Activated naive CD4-positive, alpha-beta T cell (primary cell): ENCODE measurements at places on chromosomes 2 and 18.

- no peak for DNase-seq
These were observed 2.1 kb downstream of the STK39 start for GRCh38 chr2:168245074-168245825.

GRCh38 chr2:34308140-34308539 lies 709.0 kb upstream of the FAM98A start:
- no peak for DNase-seq

GRCh38 chr2:233692648-233693047 lies at the start of gene UGT1A6:
Gene UGT1A6, plus strand, starts transcription at chr2:233692890. Its CDS starts 115 bp downstream, at chr2:233693005.
- DNase-seq = no peak

- no peak for DNase-seq
These were observed 204.4 kb downstream of the CCDC102B start for GRCh38 chr18:69002233-69002632.

GRCh38 chr2:186560254-186560653 lies 29.6 kb upstream of the ITGAV start:
- DNase-seq = no peak

DNA sequence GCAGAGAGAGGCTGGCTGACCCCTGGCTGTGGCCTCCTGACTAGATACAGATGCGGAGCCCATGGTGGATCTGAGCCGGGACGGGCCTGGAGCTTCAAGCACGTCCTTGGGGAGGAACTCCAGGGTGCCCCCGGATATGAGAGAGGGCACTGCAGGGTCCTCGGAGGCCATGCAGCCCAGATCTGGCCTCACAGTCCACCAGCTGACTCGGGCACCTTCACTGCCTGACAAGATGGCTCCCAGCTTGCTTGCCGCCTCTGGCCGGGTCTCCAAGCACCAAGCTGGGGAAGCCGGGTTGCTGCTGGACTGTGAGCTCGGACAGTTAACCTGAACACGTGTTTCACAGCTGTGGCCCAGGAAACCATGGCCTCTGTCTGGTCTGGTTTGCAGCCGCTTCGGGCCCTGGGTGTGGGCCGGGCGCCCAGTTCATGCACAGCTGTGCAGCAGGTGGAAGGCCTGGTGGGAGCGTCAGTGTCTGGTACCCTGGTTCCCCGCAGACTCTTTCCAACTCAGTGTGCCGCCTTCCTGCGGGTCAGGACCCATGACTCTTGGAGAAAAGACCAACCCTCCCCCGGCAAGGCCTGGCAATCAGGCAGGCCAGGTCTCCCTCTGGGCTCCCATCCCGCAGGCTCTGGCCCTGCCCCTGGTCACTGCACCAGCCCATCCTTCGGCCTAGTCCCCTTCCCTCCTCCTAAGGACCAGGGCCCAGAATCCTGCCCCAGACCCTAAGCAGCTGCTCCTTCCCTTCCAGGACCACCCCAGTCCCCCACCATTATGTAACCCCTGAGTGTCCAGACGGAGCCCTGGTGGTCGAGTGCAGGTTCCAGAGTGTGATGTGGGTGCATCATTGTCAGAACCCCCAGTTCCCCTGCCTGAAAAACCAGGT lies 74.6 kb upstream of the OTOS start:
- no peak for DNase-seq

GRCh38 chr2:188983427-188984064 lies 9.4 kb downstream of the COL3A1 start:
- DNase-seq = no peak

GRCh38 chr2:186460465-186460864 lies 25.6 kb upstream of the ZC3H15 start:
- no peak for DNase-seq

GRCh38 chr2:180876506-180876905 lies 103.9 kb upstream of the UBE2E3 start:
- DNase-seq = no peak

DNA sequence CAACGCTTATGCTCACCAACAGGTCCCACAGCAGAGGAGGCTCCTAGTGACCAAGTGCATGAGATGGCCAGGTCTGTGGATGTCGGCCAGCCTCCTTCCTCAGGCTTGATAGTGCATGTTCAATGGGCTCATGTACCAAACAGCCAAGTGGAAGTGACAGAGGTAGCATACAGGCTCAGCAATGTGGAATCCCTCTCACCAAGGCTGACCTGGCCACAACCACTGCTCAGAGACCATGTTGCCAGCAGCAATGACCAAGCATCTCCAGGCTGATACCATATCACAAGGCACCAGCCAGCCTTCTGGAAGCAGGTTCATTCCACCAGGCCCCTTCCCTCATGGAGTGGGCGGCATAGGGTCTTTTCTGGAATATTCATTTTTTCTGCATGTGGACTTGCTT lies 61.5 kb downstream of the REEP1 start:
- no peak for DNase-seq

GRCh38 chr18:39523281-39523680 lies 1957.7 kb upstream of the CELF4 start:
- no peak for DNase-seq

- DNase-seq = no peak
These were observed 161.4 kb downstream of the ZEB2 start for GRCh38 chr2:144358374-144358964.

- no peak for DNase-seq
These were observed 131.9 kb downstream of the ATL2 start for GRCh38 chr2:38245114-38245641.

- DNase-seq = no peak
These were observed 335.2 kb downstream of the RND3 start for GRCh38 chr2:150152230-150152629.

DNA sequence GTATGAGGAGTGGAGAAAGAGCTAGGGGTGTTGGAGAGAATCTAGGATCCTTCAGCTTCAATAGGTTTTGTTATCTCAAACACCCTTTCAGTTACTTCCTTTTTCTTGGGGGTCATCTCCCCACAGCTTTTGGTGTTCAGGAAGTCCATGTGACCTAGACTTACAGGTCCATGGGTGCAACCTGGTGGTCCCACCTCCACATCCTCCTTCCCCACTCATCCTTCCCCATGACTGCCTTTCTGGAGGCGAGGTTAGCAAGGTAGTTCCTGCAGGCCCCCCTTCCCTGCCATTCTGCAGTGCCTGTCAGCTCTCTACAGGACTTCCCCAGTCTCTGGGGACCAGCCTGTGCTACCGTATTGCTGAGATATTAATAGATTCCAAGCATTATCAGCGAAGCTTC lies 107.6 kb downstream of the TMEM17 start:
- no peak for DNase-seq

DNA sequence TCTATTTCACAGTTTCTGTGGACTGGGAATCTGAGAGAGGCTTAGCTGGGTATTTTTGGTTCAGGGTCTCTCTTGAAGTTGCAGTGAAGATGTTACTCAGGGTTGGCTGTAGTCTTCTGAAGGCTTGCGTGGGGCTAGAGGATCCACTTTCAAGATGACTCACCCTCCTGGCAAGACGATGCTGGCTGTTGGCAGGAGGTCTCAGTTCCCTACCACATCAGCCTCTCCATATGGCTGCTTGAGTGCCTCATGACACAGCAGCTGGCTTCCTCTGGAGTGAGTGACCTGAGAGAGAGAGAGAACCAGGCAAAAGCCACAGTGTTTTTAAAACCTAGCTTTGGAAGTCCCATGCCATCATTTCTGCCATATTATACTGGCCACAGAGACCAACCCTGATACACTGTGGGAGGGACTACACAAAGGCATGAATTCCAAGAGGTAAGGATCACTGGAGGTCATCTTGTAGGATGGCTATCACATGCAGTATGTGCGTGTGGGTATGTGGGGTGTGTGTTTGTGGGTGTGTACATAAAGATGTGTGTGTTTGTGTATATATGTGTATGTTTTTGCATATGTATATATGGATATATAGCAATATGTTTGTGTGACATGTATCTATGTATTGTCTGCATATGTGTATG lies 25.1 kb downstream of the DNPEP start:
- no peak for DNase-seq

GRCh38 chr2:152098496-152099366 lies at the start of gene CACNB4:
Gene CACNB4, minus strand, starts transcription at chr2:152099044.
- DNase-seq = no peak

DNA sequence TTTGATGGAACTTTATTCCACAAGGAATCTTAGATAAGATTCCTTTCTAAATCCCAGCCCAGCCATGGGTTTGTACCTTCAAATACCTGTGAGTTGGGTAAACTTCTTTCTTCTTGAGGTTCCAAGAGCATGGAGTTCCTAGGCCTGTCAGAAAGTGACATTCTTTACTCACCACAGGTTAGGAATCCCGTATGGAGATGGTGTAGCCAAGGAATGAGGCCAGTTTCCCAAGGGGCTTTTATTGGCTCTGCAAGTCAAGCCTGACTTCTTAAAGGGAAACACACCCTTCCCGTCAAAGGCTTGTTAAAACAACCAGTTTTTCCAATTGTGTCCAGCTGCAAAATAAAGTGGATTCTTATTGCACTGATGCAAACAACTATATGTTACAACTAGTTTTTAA lies 45.8 kb downstream of the STK17B start:
- no peak for DNase-seq

GRCh38 chr2:41965909-41966295 lies 81.9 kb upstream of the PKDCC start:
- no peak for DNase-seq

GRCh38 chr2:198558176-198558575 lies 753.8 kb downstream of the PLCL1 start:
- DNase-seq = no peak

GRCh38 chr18:76866666-76867065 lies 44.3 kb downstream of the ZNF236 start:
- DNase-seq = no peak

DNA sequence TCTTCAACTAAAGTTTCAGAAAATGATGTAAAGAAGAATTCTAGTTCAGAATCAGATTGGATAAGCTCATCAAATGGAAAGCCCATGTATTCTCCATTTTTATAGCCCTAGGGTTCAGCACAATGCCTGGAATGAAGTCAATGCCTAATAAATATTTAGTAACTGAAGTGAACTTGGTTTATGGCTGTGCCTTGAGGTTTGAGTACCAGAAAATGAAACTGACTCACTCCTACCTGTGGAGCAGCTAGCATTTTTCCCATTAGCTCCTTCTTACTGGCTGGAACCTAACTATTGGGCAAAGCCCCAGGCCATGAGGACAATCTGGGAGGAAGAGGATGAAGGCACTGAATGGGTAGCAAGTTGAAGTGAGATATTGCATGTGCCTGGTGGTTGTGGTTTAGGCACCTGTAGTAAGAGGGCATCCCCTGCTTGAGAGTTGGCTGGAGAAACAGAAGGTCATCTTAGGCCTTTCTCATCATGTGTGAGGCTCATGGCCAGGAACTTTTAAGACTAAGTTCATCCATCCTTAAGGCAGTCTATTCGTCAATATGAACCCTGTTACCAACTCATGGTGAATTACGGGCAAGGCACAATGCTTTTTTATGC lies 85.0 kb upstream of the LYPD1 start:
- no peak for DNase-seq

DNA sequence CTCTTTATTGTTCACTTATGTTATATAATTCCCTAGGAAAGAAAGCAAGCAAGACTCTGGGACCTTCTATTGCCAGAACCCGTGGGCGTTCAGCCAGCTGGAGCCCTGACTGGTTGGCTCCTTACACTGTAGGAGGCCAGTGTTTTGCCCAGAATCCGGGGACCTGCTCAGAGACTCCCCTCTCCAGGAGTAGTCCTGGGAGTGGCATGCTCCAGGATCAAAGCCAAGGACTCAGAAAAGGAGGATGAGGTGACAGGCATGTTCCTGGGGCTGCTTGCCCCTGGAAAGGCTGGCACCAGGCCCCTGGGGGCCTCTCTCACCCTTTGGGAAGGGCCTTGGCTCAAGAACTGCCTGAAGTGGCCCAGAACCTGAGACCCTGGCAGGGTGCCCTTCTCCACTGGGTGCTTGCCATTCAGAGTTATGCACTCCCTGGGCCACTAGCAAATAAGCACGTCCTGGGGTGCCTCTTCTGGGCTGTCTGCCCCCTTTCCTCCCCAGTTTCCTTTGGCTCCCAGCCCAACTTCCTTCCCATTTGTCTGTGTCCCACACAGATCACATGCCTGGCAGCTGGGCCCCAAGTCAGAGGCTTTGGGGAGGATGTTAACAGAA lies 19.6 kb upstream of the KIF3C start:
- DNase-seq = no peak

DNA sequence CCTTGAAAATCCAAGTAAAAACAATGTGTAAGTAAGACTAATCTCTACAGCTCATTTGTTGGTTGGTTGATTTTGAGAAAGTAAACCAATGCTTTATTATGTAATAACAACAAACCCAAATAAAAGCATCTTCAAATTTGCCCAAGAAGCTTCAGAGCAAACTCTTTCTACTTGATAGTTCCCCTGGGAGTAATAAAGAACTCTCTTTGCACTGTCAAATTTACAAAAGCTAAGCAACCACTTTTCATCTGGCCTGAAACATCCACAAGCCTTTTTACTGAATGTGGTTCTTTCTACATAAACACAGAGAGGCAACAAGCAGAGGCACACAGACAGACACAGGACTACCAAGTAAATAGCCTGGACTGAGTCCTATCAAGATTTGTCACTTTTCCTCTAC lies 28.8 kb upstream of the CACNB4 start:
- no peak for DNase-seq

GRCh38 chr2:67544286-67544685 lies 147.2 kb downstream of the ETAA1 start:
- no peak for DNase-seq

DNA sequence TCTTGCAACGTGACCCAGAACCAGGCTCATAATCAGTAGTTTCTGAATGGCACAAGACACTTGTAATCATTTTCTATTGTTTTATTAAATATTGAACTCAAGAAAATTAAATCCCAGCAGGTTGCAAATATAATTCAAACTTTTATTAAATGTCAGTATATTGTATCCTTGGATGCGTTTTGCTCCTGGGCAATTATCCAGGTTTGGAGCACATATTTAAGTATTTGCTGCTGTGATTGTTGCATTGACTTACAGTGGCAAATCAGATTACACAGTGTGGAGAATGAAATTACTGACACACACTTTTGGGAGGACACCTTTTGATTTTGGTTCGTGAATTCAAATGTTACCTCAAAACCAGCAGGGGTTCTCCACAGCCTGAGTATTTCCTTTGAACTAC lies 27.1 kb upstream of the TMEM178A start:
- DNase-seq = no peak

DNA sequence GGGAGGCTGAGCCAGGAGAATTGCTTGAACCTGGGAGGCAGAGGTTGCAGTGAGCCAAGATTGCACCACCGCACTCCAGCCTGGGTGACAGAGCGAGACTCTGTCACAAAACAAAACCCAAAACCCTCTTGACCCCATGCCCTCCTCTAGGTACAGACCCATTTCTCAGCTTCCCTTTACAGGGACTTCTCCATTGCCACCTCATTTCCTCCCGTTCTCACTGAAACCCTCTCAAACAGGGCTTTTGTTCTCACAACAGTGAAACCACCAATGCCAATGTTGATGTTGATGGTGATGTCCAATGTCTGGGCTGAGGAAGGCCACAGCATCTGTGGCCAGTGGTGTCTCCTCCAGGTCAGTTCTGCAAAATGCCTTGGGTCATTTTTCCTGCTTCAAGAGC lies 69.0 kb upstream of the ZCCHC2 start:
- DNase-seq = no peak

GRCh38 chr2:105442721-105443120 lies 43.9 kb upstream of the FHL2 start:
- DNase-seq = no peak

GRCh38 chr2:192885569-192886160 lies 690.9 kb upstream of the TMEFF2 start:
- DNase-seq = no peak

GRCh38 chr18:63705401-63705800 lies 2.6 kb downstream of the SERPINB11 start:
- DNase-seq = no peak
